Caco-2 (cell line): ENCODE measurements at places on chromosomes 6 and 20. TPM values are rescaled to one million over a fixed set of nuclear protein-coding genes. Genes with fewer than 3 reads are reported as not detected.

PRSS35 gene
- 72.0 and 85.0 TPM in 2 replicates for total RNA-seq

PMEPA1 gene
- 3.3 and 3.7 TPM in 2 replicates for total RNA-seq

DNA sequence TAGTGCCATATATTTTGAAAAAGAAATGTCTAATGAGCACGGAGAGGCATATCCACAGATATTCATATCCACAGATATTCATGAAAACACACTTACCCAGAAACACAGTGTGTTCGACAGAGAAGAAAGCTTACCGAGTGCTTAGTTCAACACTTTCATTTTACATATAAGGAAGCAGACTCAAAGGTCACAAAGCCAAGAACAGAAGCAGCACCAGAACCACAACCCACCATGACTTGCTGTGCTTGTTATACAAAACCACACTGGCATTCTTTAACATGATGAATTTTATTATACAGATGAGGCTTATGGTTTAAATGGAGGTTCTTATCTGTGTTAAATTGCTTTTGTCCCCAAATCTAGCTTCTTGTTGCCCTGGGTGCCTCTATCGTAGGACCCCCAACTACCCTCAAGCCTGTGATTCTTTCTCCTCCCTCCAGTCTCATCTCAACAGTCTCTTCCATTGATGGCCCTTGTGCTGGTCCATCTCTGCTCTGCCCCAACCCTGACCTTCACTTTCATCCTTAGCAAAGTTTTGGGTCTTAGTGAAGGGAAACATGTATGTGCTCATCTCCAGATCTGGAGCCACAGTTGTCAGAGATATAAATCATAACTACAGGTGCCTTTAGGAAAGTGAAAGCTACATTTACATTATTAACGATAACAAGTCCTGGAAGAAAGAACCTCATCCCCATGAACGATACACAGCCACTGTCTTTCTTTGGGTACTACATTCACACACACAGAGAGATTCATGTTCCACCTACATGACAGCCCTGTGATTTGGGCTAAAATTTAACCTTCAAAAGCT lies 40.0 kb downstream of the SF3B5 start:
- H3K4me1 ChIP-seq: no peaks in the 10 kb centered on the region; the same call in 1 of the 2 replicates
- H3K27ac ChIP-seq: no peak overlapping the region
- H3K4me3 ChIP-seq: no peak overlapping the region
- 0 out of 2 replicates have a peak, but pooled peaks cover 2% of the 10 kb centered on the region for H3K27me3 ChIP-seq
- no peak for DNase-seq

GRCh38 chr6:1103021-1103420 lies 208.9 kb upstream of the FOXQ1 start:
- no peak overlapping the region for H3K27ac ChIP-seq
- DNase-seq: no peak
- H3K36me3 ChIP-seq: no peaks in the 10 kb centered on the region
- H3K4me1 ChIP-seq: peaks cover 6% of the 10 kb centered on the region; the same call in 1 of the 2 replicates
- no peaks in the 10 kb centered on the region for H3K27me3 ChIP-seq

GRCh38 chr6:53466257-53466656 lies 78.6 kb downstream of the GCLC start:
- H3K4me1 ChIP-seq: 0 out of 2 replicates have a peak, but pooled peaks cover 5% of the 10 kb centered on the region
- H3K36me3 ChIP-seq: no peaks in the 10 kb centered on the region
- no peaks in the 10 kb centered on the region for H3K27me3 ChIP-seq
- no peak overlapping the region for H3K27ac ChIP-seq

GRCh38 chr20:19977373-19977770 lies 39.8 kb upstream of the NAA20 start:
- no peak for DNase-seq
- no peaks in the 10 kb centered on the region for H3K27me3 ChIP-seq
- H3K4me1 ChIP-seq: peaks cover 40% of the 10 kb centered on the region
- H3K4me3 ChIP-seq: peak overlapping the region; percentile 51

DNA sequence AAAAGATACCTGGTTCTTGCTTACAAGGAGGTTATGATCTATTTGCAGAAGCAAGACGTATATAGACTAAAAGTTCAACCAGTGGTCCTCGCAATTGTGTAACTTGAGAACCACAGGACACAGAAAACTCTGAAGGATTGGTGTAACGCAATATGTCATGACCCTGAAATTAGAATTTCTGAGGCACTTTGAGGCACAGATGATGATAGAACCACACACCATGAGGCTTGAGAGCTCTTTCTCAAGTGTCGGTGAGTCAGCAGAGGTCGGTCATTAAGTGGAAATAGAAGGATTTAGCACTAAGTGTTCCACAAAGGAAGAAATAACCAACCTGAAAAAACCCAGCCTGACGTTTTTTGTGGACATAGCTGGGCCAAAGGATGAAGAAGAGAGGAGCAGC lies 15.3 kb upstream of the CCN2 start:
- H3K27me3 ChIP-seq: no peaks in the 10 kb centered on the region
- no peak overlapping the region for H3K4me3 ChIP-seq
- no peaks in the 10 kb centered on the region for H3K36me3 ChIP-seq
- no peak overlapping the region for H3K27ac ChIP-seq
- DNase-seq: no peak
- no peaks in the 10 kb centered on the region for H3K4me1 ChIP-seq
